ENCODE measurements at places on chromosomes 7 and 10.

DNA sequence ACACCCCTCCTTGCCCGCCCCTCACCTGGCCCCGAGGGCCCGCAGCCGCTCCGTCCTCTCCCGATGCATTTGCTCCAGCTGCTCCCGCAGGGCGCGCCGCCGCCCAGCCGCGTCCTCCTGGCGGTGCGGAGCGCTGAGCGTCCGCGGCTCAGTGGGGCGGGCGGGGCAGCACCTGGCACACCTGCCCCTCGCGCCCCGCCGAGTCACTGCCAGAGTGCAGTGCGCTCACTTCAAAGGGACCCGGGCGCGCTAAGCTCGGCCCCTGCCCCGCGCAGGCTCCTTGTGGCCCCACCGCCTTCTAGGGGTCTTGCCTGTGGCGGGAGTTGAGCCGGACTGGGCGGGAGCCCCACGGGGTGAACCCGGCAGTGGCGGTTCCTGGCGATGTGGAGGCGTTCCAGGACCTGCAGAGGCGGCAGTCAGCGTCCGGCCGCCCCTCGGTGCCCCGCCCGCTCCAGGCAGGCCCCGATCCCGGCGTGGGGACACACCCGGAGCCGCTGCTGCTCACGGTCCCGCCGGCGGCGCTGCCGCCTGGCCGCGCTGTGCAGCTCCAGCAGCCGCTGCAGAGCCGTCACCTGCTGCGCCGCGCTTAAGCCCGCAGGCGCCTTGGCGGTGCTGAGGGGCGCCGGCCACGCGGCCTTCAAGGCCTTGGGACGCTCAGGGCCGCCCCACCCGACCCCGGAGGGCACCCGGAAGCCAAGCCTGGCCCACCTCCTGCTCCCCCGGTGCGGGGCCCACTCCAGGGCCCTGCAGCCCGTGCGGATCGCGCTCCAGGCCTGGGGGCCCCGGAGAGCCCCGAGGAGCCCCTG, 6.7 kb downstream of the ATP6V1F start:
- peak; percentile 50 for DNase-seq

- DNase-seq = no peak
These were observed 22.4 kb downstream of the GPR141 start for GRCh38 chr7:37705976-37706375.

GRCh38 chr7:84675633-84676034, 481.0 kb upstream of the SEMA3A start:
- no peak for DNase-seq

- no peak for DNase-seq
These were observed 91.2 kb downstream of the GTF2IRD1 start for GRCh38 chr7:74544706-74545469.

- DNase-seq = no peak
These were observed 27.7 kb downstream of the MMRN2 start for GRCh38 chr10:86929468-86930380.

DNA sequence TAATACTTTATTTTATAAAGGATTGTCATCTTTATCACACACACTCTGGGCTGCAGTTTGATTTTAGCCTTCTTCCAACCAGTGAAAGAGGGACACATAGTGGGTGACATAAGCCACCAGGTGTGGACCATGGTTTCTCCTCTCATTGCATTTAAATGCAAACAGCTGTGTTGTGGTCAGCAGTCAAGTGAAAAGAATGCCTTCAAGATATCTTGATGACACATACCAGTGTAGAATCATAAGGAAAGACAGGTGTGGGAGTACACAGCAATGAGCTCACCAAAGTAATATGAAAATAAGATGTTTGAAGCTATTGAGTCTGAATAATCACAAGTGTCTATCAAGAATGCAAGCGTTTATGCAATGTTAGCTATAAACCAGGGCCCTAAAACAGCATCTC, 580.0 kb downstream of the XPNPEP1 start:
- DNase-seq = no peak

DNA sequence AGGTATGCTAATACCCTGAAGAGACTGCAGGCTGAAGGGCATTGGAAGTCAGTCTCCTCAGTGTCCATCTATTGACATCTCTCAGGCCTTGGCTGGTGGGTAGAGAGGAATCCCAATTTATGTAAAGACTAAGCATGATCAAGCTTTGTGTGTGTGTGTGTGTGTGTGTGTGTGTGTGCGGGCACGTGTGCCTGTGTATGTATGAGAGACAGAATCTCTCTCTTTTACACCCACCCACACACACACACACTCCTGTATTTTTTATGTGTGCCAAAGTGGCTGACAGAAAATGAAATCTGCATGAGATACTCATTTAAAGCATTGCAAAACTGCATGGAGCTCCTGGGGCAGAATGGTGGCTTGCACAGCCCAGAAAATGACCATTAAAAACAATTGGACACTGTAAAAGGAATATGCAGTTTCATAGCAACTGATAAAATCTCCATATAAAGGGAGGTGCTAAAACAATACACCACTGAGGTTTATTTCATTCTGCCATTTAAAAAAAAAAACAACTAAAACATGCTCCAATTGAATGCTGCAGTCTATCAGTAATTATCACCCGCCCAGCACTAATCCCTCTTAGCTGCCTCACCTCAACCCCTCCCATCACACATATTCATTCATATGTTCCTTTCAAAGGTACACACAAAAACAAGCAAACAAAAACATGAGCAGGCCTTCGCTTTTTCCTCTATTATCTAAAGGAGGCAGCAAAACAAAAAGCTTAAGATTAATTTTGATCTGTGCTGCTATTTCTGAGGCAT, 385.0 kb downstream of the KCNMA1 start:
- DNase-seq = no peak
